Pancreas (tissue), 10 donors: ENCODE measurements at places on chromosomes 12 and 14. TPM values are rescaled to one million over a fixed set of nuclear protein-coding genes. Genes with fewer than 3 reads are reported as not detected.
A peak's percentile ranks its signal among the peaks of the same experiment; 100 is the strongest.

DNA sequence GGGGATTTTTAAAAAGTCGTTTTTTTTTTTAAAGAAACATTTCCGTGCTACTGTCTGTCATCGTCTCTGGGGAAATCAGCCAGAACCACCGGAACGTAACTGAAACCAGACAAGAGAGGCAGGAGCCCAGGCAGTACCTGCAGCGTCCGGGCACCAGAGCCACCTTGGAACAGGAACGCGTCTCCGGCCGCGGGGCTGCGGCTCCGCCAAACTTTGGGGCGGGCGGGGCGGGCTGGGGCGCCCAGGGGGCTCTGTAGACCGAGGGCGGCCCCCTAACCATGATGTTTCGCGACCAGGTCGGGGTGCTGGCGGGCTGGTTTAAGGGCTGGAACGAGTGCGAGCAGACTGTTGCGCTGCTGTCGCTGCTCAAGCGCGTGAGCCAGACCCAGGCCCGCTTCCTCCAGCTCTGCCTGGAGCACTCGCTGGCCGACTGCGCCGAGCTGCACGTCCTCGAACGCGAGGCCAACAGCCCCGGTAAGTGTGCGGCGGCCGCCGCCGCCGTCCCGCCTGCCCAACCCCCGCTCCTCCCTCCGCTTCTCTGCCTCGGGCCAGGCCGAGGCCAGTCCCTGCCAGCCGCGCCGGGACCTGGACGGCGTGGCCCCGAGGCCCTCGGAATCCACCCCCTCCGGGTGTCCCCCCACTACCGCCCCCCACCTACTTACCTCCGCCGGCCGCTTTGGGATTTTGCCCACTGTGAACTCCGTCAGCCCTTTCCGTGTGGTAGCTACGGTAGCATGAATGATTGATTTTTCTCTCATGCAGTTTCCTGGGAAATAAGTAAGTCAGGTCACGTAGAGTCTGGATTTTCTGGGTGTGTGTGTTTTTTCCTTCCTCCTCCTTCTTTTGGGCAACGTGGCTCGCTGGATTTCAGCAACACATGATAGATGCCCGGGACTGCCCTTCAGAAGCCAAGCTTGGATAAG, 972 bp downstream of the SAMD4A start:
- DNase-seq, result peak; percentile 53

GRCh38 chr12:26130728-26131127, 5.9 kb upstream of the BHLHE41 start:
- no peak for DNase-seq

DNA sequence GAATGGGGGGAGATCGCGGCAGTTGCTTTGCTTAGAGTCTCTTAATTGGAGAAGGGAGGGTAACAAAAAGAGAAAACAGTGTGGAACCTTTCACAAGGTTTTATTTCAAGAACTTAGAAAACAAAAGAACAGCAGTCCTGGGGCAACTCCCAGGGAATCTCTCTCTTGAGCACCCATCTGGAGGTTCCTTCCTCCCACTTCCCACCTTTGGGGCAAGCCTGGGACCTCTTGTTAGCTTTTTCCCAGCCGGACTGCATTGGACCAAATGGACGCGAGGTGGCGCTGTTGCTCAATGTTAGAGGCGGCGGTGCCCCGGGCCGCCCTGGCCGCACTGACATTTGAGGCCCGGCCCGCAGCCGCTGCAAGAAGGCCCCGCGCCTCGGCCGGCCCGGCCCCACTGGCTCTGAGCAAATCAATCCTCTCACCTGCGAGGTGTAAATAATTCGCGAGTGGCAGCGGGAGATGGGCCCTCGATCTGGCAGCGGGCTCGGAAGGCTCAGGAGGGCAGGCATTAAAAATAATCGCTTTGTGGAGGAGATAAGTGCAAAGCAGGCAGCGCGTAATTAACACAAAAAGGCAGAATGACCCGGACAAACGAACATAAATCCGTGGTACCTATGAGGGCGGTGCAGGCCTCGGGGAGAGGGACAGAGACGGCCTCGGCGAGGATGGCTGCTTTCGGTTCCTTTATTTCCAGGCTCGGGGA, 2.8 kb upstream of the HOXC8 start:
- DNase-seq, result peak; percentile 98

- DNase-seq, result no peak
These were observed 195.6 kb upstream of the KRR1 start for GRCh38 chr12:75706786-75707605.

Gene KLRD1
- total RNA-seq, result 0.34 TPM

GRCh38 chr12:88624911-88625310, 44.6 kb upstream of the KITLG start:
- no peak for DNase-seq

Gene DPPA3
- not detected for total RNA-seq

Gene GDF3
- not detected for total RNA-seq

GRCh38 chr12:46259713-46260112, 9.1 kb downstream of the SLC38A1 start:
- DNase-seq, result no peak

GRCh38 chr12:112514926-112515642, 96.3 kb downstream of the PTPN11 start:
- no peak for DNase-seq

DNA sequence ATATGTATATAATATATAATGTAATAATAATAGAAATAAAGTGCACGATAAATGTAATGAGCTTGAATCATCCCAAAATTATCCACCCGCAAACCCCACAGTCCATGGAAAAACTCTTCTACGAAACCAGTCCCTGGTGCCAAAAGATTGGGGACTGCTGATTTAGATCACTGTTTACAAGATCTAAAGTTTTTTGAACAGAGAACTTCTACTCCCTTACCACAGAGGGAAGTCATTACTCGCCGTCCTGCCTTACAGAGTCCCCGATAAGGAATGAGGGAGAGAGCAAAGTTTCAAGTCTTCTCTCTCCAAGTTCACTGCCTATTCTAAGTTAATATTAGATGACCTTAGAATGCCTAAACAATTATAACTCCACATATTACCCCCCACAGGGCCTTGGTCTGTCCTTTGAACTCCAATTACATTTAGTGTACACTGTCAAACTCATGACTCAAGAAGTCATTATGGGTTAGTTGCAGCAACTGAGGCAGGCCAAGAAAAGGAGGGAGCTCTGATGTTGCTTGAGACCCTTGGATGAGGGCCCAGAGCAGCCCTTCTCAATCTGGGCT, 21.8 kb upstream of the DHRS4 start:
- no peak for DNase-seq

DNA sequence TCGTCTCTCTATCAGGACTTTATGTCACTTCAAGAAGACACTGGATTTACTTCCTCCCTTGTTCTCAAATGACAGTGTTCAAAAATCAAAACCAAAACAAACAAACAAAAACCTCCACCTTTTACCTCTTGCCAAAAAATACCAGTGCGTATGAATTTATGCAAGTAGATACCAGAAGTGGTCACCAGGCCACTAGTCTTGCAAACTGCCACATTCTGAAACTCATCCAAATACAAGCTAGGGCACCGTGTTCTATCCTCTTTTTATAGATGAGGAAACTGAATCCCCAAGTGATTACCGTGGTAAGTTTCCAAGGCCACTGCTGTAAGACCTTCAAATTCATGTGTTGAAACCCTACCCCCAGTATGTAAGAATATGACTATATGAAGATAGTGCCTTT, 343.9 kb upstream of the KITLG start:
- DNase-seq, result no peak

DNA sequence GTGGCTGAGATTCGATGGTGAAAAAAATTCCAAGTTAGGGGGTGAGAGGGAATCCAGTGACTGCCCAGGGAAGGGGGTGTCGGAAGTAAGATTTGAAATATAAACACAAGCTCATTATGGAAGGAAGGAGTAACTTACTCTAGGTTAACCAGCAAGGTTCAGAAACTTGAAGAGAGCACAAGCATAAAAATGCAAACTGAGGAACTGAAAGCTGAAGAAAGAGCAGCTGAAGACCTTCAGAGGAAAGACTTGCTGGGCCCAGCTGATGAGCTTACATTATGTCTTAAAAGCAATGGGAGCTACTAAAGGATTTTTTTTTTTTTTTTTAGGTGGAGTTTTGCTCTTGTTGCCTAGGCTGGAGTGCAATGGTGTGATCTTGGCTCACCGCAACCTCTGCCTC, 189.7 kb upstream of the GRIN2B start:
- no peak for DNase-seq

GRCh38 chr12:54039417-54040147, 6.7 kb downstream of the HOXC5 start:
- no peak for DNase-seq

Gene ADAMTS20
- total RNA-seq, result not detected

GRCh38 chr12:124774462-124775167, 89.0 kb downstream of the SCARB1 start:
- DNase-seq, result no peak

Gene ARHGAP5
- total RNA-seq, result 81.8 TPM

- DNase-seq, result no peak
These were observed 663 bp downstream of the LRRK2 start for GRCh38 chr12:40225337-40225983.

DNA sequence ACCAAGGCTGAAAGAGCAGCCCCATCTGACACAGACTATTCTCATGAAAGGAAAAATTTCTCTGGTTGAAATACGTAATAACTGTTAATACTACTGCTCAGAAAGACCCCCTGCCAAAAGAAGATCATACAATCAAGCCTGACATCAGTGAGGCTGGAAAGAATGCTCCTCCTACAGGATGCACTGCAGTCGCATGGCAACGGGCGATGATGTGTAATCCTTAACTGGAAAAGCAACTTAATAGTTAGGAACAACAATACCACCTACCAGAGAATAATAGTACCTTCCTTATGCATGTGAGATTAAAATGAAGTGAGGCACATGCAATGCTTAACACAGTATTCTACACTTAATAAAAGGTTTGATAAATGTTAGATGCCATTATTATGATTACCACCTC, 1.2 kb upstream of the GOLGA5 start:
- no peak for DNase-seq

GRCh38 chr12:27505109-27505508, 18.9 kb upstream of the PPFIBP1 start:
- no peak for DNase-seq

Gene CLEC4C
- total RNA-seq, result not detected

DNA sequence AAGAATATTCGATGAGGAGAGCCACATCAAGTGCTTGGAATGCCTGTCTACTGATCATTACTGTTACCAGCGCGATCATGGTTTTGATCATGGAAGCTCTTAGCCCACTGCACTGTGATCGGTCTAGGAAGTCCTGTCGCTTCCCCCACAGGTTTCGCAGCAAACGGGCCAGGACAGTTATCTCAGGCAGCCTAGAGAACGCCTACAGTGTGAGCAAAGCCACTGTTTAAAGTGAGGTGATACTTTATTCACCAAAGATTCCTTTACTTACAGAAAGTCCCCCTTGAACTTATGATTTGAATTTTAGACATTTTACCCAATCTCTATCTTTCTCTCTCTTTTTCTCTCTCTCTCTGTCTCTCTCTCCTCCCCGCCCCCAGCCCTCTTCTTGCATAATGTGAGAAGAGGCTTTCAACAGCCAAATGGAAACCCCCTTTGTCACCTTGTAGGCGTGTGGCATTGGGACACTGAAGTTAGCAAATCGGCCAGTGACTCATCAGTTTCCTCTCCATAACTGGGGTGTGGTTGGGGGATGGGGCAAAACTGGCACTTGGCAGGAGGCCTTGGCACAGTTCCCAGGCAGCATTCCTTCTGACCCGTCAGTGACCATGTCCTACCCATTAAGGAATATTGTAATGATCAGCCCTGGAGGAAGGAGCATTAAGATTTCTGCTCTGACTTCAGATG, 214.8 kb downstream of the CHST11 start:
- peak; percentile 77 for DNase-seq

- DNase-seq, result no peak
These were observed 56.6 kb upstream of the SRSF5 start for GRCh38 chr14:69710378-69710777.

Gene MSI1
- total RNA-seq, result 3.2 TPM

DNA sequence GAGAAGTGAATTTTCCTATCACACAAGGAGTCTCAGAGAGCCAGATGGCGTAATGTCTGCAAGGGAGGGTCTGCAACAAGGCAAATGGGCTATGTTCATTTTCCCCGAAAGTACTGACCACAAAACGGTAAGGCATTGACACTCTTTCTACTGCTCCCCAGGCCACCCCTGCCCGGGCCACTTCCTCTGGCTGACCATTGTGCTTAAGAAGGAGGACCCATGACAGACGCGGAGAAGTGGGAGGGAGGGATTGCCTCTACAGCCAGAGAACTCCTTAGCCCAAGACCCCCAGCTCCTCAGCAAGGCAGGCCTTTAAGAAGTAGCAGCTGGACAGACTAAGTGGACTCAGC, 1.2 kb downstream of the NCKAP5L start:
- no peak for DNase-seq

Gene KIF26A
- total RNA-seq, result 6.0 TPM

DNA sequence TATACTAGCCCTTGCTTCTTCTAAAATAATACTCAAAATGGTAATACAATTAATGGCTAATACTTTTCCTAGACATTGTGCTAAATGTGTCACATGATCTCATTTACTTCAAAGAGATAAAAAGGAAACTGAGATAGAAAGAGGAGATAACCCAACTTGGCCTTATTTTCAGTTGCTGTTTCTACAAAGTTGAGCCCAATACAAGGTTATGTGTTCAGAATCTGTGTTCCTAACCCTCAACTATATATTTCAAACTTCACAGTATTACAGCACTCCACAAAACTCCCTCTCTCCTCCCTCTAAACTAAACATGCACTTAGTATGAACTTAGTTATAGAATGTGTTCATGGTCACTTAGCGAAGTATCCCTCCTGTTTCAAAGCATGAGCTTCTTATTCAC, 277.9 kb downstream of the CCER1 start:
- DNase-seq, result no peak

Gene MAP1LC3B2
- total RNA-seq, result not detected

DNA sequence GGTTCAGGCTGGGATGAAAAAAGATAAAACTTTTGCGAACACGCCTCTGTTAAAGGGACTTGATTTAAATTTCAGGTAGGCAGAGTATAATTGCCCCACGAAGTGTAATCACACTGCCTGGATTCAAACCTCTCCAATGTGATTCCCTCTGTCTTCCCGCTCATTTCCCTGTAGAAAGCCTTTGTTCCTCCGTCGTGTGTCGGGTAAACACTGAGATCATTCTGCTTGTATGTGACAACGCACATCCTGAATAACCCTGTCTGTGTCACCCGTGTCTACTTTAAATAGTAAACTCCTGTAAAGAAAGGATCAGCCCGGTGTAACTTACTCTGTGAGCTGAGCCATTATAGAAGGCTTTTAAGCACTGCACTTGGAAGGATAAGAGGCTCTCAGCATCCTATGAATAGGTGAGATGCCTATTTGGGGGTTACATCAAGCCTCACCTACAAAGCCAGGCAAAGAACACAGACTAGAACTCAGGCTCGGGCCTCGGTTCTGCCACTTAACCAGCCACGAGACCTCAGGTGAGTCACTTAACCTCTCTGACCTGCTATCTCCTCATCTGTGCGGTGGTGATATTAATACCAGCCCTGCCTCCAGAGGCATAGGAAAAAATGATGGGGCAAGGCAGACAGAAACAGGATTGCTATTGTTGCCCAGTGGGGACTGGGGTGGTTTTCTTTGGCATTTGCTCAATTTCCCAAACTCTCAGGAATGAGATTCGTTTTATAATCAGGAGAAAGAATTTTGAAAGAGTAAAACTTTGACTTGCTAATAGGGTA, 74.2 kb downstream of the RBM19 start:
- DNase-seq, result no peak
